A549 treated with CORT108297 at 1 μM for 4 hours (cell line): ENCODE measurements at places on chromosomes 1 and 21. TPM values are rescaled to one million over a fixed set of nuclear protein-coding genes. Genes with fewer than 3 reads are reported as not detected.

The FMO3 gene
- not detected in 5 replicates for total RNA-seq

The BRINP2 gene
- 0.08 to 0.17 TPM (median 0.11 TPM) in 5 replicates for total RNA-seq

The CFAP107 gene
- not detected in 5 replicates for total RNA-seq

The PRKAA2 gene
- total RNA-seq, result 2.2 to 2.8 TPM (median 2.7 TPM) in 5 replicates

The FPGT gene
- total RNA-seq, result 4.8 to 7.9 TPM (median 7.0 TPM) in 5 replicates

The TTC39A gene
- 0.96 to 2.2 TPM (median 1.1 TPM) in 5 replicates for total RNA-seq

The SERPINC1 gene
- total RNA-seq, result 0.06 to 0.23 TPM (median 0.09 TPM) in 4 of 5 replicates, not detected in the other

The TEDDM1 gene
- total RNA-seq, result not detected in 5 replicates

The ZNF593OS gene
- total RNA-seq, result 0.09 to 0.47 TPM in 2 of 5 replicates, not detected in the others

The ADAMTS1 gene
- 0.07 to 0.19 TPM (median 0.17 TPM) in 5 replicates for total RNA-seq

The CNTN2 gene
- 0.01 to 0.03 TPM (median 0.03 TPM) in 3 of 5 replicates, not detected in the others for total RNA-seq

The SLC19A2 gene
- total RNA-seq, result 7.5 to 9.0 TPM (median 8.3 TPM) in 5 replicates

The OR2T27 gene
- not detected in 5 replicates for total RNA-seq

The OR2L3 gene
- total RNA-seq, result not detected in 5 replicates

The CA6 gene
- not detected in 5 replicates for total RNA-seq

The TIAM1 gene
- 0.51 to 0.74 TPM (median 0.55 TPM) in 5 replicates for total RNA-seq

The KRTAP7-1 gene
- not detected in 5 replicates for total RNA-seq

The PGBD5 gene
- 0.65 to 0.85 TPM (median 0.70 TPM) in 5 replicates for total RNA-seq

The KIAA1614 gene
- total RNA-seq, result 0.40 to 1.2 TPM (median 1.0 TPM) in 5 replicates

The CSMD2 gene
- not detected in 5 replicates for total RNA-seq

The PRXL2B gene
- 17.3 to 26.0 TPM (median 22.0 TPM) in 5 replicates for total RNA-seq

The NBPF15 gene
- total RNA-seq, result 18.5 to 24.9 TPM (median 20.4 TPM) in 5 replicates

The PAX7 gene
- 0.38 to 0.67 TPM (median 0.56 TPM) in 5 replicates for total RNA-seq

The ANGPTL3 gene
- total RNA-seq, result not detected in 5 replicates

The GBP6 gene
- not detected in 5 replicates for total RNA-seq

The FAM177B gene
- total RNA-seq, result not detected in 5 replicates

The LCE1B gene
- 0.07 TPM in 1 of 5 replicates, not detected in the others for total RNA-seq

The ZNF648 gene
- total RNA-seq, result not detected in 5 replicates

The PLA2G5 gene
- total RNA-seq, result not detected in 5 replicates

The FCRL5 gene
- not detected in 5 replicates for total RNA-seq

The GJC2 gene
- 0.20 to 0.64 TPM (median 0.49 TPM) in 5 replicates for total RNA-seq

The NECTIN4 gene
- total RNA-seq, result 1.6 to 1.9 TPM (median 1.8 TPM) in 5 replicates

The GCSAML gene
- total RNA-seq, result not detected in 5 replicates

The CD1E gene
- total RNA-seq, result not detected in 5 replicates

The KCNT2 gene
- total RNA-seq, result 0.03 to 0.09 TPM (median 0.07 TPM) in 4 of 5 replicates, not detected in the other

The MPL gene
- 0.14 TPM in 1 of 5 replicates, not detected in the others for total RNA-seq

The ATAD3A gene
- total RNA-seq, result 28.8 to 40.6 TPM (median 38.0 TPM) in 5 replicates

The GNG4 gene
- total RNA-seq, result 13.0 to 17.5 TPM (median 15.4 TPM) in 5 replicates

The IQGAP3 gene
- total RNA-seq, result 12.2 to 20.9 TPM (median 18.6 TPM) in 5 replicates

The FCGR2B gene
- not detected in 5 replicates for total RNA-seq

The CD244 gene
- total RNA-seq, result not detected in 5 replicates

The CAPN8 gene
- 0.57 to 0.88 TPM (median 0.74 TPM) in 5 replicates for total RNA-seq

The BLACAT1 gene
- 0.02 TPM in 1 of 5 replicates, not detected in the others for total RNA-seq

The SLC22A15 gene
- 0.50 to 0.93 TPM (median 0.66 TPM) in 5 replicates for total RNA-seq

The SCYL3 gene
- total RNA-seq, result 2.6 to 3.9 TPM (median 3.4 TPM) in 5 replicates

The SYNC gene
- total RNA-seq, result 9.1 to 14.8 TPM (median 12.4 TPM) in 5 replicates

The CR2 gene
- total RNA-seq, result 0.04 to 2.3 TPM in 2 of 5 replicates, not detected in the others

The CACNA1S gene
- 0.01 TPM in 1 of 5 replicates, not detected in the others for total RNA-seq

The ATP1A4 gene
- total RNA-seq, result not detected in 5 replicates

The ARF1 gene
- total RNA-seq, result 383 to 456 TPM (median 450 TPM) in 5 replicates

The COQ8A gene
- total RNA-seq, result 15.1 to 23.1 TPM (median 21.0 TPM) in 5 replicates
